ENCODE measurements at places on chromosomes 3 and 15.

GRCh38 chr15:45180201-45180600 lies 7.6 kb downstream of the SHF start:
- peak; percentile 56 for DNase-seq

DNA sequence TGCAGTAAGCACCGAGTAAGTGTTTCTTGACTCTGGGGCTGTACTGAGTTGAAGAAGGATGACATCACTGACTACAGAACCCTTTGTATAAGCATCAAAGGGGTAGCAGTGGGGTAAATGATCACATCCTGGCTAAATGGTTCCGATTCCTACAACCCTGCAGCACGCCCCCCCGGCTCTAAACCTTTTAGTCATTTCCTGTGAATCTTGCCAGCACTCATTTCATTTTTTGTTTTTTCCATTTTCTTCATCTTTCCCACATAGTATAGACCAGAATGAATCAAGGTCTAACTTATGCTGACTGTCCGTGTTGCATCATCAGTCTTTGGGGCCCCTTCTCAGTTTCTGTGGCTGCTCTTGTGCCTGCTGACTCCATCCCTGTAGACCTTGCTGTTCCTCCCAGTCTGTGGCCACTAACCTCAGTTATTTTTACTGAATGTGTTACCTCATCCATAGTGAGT lies 383.1 kb upstream of the TPRG1 start:
- peak; percentile 96 for DNase-seq

- DNase-seq: no peak
Observed at GRCh38 chr15:56442354-56442753, 22.6 kb downstream of the MNS1 start.

DNA sequence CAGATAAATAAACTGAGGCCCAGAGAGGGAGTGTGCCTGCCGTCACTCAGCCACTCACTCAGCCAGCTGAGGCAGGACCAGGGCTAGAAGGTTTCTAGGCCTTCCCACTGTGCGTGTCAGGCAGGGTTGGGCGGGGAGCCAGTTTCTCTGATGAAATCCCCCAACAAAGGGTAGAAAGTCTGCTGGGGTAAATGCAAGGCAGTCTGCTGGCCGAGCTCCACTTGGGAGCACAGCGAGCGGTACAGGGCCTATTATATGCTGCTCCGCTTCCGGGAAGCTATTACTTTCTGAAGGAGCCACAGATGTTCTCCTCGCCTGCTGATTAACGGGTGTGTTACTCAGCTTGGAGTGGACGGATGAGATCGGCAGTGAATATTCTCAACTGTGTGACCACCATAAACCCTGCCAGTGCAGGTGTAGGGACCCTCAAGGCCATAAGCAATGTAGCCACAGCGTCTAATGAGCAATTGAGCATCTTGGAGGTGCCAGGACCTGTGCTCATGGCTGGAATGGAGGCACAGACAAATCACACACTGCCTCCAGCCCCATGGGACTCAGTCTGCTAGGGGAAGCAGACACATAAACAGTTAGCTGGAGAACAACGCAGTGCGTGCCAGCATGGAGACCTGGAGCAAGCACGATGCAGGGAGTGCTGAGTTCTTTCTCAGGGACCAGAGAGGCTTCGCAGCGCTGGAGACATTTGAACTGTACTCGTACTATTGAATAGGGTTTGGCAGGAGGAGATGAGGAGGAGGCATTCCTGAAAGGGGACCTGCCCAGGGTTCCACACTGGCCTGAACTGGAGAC lies 42.1 kb downstream of the CORO2B start:
- DNase-seq: no peak

- DNase-seq: peak; percentile 51
Observed at GRCh38 chr15:98823012-98823458, 174.7 kb downstream of the IGF1R start.
